Activated T-helper 2 cell treated with anti-CD3 and anti-CD28 coated beads, Interferon-gamma antibody, Interleukin-2, Interleukin-4, amounts not matched to agents 10 μg/mL and 5 μg/mL and 100 μg/mL, durations not matched to agents 14 hours and 24 hours and 36 hours (primary cell): ENCODE measurements at places on chromosomes 7 and 10.

DNA sequence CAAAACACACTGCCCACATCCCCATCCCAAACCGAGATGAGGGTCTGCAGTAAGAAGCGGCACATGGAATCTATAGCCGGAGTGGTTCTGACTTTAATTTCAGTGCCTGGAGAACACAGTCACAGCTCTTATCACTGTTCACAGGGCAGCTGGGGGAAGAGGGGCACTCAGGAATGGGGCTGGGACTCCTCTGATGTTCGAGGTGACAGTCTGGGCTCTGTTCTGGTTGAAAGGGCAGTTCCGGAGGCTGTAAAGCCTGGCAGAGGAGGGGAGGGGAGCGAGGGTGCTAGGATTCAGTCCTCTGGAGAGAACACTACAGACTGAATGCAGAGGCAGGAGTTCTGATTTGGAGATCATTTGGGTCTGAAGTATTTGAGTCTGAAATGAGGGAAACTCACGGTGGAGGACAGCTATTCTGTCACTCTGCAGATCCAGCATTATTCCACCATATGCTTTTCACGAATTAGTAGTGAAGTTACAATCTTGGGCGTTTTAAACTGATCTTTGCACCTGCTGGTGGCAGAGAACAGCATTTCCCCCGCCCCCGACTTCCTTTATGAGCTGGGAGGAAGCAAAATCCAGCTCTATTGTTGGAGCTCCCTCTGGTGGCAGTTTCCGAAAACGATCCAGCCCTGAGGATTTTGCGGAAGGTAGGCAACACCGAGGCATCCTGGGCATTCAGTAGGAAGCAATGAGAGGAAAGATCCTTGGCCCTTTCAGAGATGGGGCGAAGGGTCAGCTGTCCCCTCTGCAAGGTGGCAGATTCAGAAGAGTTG lies 22.7 kb upstream of the KCNK18 start:
- DNase-seq, result peak; percentile 73

DNA sequence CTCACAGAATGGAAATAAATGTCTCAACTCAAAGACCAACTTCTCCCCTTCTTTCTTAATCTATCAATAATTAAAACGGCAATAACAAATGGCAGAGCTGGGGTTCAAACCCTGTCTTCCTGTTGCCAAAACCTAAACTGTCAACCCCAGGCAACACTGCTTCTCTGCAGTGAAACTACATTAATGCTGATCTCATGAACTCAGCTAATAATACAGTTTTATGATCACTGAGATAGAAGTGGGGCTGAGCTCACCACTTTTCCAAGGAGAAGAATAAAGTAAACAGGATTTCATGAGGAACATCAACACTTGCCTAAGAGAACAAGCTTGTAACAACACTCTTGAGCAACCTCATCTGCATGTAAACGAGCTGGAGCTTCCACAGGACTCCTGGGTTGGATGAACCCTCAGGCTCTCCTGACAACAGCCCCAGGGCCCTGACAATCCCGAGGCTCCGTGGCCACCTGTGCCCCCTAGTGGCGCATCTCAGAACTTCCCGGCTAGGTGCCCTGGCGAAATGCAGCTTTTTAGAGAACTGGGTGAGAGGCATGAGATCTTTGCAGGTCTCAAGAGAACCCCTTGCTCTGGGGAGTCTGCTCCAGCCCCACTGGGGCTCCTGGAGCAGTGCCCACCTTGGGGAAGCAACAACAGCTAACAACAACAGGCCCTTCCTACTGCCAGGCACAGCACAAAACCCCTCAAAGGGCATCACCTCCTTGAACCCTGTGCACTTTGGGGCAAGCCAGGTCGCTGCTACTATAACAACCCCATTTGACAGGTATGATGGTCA lies 169.3 kb downstream of the SH3PXD2A start:
- DNase-seq, result peak; percentile 65

GRCh38 chr7:104153287-104153686 lies 54.5 kb downstream of the ORC5 start:
- DNase-seq, result no peak

DNA sequence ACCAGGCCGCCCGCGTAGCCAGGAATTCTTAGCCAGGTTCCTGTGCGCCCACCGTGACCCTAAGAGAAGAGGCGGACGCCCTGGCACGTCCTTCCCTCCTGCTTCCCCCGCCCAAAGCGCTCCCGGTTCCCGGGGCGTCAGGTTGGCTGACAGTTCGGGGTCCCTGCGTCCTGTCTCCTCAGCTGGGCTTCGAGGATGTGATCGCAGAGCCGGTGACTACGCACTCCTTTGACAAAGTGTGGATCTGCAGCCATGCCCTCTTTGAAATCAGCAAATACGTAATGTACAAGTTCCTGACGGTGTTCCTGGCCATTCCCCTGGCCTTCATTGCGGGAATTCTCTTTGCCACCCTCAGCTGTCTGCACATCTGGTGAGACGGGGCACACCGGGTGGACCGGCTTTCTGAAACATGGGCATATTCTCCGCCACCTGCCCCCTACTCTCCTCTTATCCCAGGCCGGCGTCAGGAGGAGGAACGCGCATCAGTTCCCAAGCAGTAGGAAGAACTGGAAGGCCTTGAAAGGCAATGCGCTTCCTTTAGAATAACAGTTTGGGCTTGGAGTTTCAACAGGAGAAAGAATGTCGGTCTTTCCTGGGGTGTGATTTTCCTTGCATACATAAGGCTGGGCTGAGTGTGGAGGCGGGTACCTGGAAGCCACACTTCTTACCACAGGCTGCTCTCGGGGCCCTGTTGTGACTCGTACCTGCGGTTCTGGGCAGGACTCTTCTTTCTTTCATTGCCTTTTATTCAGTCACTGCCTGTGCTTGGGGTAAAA lies 728 bp downstream of the CAV2 start:
- DNase-seq, result peak; percentile 11

- DNase-seq, result no peak
Observed at GRCh38 chr7:50710441-50711154, 72.1 kb downstream of the GRB10 start.

- DNase-seq, result no peak
Observed at GRCh38 chr10:116255886-116256751, 16.9 kb downstream of the GFRA1 start.

DNA sequence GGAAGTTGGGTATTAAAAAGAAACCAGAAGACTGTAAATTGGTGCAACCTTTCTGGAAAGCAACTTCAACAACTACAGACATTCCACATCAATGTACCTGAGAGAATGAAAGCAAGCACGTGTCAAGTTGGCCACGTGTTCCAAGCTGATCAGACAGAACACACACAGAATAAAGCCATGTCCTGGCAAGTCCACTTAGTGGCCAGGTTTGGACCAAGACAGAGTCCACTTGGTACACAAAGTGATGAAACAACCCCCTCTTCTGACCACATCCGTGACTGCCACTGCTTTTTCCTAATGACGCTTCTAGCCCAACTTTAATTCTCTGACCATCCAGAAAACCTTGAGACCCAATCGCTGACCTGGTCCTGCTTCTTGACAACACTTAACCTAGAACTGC lies 109.4 kb downstream of the ABLIM1 start:
- DNase-seq, result no peak

- no peak for DNase-seq
Observed at GRCh38 chr7:35707422-35707821, 12.5 kb upstream of the HERPUD2 start.

DNA sequence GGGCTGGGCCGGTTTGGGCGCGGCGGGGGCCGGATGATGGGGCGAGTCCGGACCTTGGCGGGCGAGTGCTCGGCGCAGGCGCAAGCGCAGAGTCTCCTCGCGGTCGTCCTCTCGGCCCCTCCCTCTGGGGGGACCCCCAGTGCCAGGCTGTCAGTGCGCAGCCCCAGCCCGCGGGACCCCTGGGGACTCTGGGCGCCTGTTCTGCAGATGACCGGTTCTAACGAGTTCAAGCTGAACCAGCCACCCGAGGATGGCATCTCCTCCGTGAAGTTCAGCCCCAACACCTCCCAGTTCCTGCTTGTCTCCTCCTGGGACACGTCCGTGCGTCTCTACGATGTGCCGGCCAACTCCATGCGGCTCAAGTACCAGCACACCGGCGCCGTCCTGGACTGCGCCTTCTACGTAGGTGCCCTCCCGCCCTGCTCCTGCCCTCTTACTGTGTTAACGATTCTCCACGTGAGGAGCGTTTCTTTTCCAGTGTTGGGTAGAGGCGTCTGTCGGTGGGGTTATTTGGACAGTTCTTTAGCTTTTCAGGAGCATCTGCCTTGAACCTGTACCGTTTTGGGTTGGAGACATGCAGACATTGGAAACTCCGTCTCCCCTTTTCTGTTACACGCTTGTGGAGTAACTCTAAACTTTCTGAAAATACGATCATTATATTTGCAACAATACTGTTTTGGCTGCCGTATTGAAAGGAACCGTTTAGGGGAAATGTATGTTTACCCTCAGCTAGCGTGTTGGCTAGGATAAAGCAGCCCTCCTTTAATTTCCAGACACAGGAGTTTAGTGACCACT lies 706 bp downstream of the BUB3 start:
- DNase-seq, result peak; percentile 58

DNA sequence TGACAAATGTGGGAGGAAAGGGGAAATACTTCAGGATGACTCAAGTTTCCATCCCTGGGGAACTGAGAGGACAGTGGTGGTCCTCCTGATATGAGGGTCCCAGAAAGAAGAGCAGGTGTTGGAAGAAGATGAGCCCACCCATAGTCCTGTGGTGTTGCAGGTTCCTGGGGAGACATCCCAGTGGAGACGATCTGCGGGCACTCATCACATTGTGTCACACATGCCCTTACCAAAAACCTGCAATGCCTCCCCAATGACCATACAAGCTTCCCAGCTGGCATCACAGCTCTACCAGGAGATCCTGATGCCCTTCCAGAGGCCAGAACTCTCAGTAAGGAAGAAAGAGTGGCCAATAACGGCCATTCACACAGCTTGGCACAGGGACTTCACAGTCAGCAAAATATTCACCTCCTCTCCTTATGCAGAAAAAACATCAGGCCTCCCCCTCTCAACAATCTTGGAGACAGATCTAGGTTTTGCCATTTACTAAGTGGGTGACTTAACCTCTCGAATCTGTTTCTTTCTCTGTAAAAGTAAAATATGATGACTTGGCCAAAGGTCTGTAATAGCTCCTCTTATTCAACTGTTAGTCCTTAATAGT lies 9.0 kb downstream of the PUS7 start:
- no peak for DNase-seq

- no peak for DNase-seq
Observed at GRCh38 chr7:90540406-90540805, 55.7 kb upstream of the CDK14 start.

DNA sequence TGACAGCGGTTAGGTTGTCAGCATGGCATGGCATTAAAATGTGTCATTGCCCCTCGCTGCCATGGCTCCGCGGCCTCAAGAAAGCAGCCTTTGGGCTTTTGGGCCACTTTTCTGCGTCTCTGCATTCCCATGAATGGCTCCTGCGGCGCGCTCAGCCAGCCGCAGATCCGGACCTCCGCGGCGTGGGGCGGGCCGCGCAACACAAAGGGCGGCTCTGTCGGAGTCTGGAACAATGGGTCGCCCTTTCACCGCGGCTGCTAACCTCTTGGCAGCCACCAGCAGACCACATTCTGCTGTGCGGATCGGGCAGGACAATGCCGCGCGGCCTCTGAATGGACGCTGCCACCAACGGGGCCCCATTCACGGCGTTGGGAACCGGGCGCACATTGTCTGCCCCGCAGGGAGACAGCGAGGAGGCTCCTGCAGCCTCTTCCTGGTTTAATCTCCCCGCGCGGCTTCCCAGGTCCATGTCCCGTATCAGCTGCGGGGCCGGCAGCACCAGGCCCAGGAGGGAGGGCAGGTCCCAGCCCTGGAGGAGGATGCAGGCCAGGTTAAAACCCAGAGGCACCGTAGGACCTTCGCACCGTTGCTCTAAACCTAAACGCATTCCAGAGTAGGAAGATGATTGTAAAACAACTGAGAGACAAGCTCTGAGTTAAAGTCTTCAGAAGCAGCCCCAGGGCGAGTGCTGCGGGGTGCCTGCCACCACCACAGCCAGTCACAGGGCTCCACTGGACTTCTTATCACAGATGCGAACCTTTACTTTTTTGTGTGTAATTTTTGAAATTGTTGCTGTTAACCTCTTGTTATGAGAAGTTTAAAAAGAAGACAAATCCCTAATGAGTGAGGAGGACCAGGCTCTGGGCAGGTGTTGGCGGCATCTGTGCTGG lies 71.6 kb downstream of the NKX6-2 start:
- DNase-seq, result no peak

- no peak for DNase-seq
Observed at GRCh38 chr10:118592675-118593330, 2.6 kb downstream of the PRLHR start.

DNA sequence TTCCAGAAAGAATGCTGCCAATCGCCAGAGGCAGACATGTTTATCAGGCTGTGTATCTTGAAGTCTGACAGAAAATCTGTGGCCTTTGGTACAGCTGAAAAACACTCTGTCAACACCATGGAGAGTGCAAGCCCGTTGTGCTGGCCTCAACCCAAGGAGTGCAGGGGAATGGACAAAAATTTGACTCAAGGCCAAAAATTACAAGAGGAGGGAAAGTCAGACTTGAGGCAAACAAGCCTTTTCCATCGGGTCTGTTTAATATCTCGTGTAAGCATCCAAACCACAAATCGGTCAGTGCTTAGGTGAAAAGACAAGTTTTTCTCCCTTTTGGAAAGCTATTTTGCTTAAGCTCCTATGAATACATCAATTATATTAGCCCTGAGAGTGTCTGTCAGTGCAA lies 305.3 kb upstream of the NFE2L3 start:
- DNase-seq, result no peak

DNA sequence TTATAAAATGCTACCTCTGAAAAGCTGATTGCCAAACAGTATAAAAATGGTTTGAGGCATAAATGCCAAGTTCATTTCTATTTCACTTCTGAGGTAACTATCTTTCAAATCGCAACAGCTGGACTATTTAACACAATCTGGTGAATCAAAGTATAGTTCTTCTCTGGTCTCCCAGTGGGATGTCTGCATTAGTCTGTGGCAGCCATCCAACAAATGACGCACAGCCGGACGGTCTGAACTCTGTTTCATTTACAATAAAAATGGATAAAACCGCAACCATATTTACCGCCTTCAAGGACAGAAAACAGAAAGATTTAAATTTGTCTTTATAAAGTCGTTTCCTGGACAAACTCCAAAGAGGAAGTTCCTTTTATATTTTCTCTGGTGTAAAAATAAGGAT lies 41.9 kb downstream of the ENO4 start:
- DNase-seq, result no peak

- no peak for DNase-seq
Observed at GRCh38 chr10:55224007-55224781, 423.2 kb upstream of the PCDH15 start.

- no peak for DNase-seq
Observed at GRCh38 chr10:81594991-81595390, 280.0 kb upstream of the NRG3 start.

DNA sequence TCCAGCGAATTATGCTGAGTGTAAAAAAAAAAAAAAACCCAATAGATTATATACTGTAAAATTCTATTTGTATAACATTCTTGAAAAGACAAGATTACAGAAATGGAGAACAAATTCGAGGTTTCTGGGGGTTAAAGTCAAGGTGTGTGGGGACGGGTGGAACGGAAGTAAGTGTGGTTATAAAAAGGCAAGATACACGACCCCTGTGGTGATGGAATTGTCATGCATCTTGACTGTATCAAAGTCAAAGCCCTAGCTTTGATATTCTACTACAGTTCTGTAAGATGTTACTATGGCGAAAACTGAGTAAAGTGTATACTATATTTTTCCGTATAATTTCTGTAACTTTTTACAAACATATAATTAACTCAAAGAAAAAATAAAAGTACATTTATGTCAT lies 718.2 kb upstream of the PCDH15 start:
- DNase-seq, result no peak

- DNase-seq, result no peak
Observed at GRCh38 chr7:13044309-13044708, 356.9 kb downstream of the ARL4A start.
